Fibroblast of the conjunctiva (primary cell): ENCODE measurements at places on chromosomes 5 and 9.

GRCh38 chr5:473551-474192 is 30.7 kb downstream of the EXOC3 start:
- DNase-seq = no peak

DNA sequence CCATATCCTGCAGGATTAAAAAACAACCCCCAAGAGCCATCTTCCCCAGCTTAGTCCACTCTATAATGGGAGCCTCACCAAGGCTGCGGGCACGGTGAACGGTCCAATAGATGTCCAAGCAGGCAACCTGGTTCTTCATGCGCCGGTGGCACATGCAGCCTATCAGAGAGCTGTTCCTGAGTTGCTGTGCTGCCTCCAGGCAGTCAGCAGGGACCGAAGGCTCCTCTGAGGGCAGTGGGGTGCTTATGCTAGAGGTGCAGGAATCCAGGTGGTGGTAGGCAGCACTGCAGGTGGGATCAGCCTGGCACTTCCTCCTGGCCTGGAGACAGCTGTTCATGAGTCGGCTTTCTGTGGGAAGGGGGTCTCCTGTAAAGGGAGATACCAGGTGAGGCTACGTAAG is 10.2 kb downstream of the GFRA3 start:
- no peak for DNase-seq

- no peak for DNase-seq
These were observed 7.2 kb upstream of the EIF4EBP3 start for GRCh38 chr5:140540227-140540626.

- peak; percentile 10 for DNase-seq
These were observed 762 bp downstream of the SNCAIP start for GRCh38 chr5:122312591-122313406.

GRCh38 chr5:179033004-179033580 is 9.5 kb downstream of the ZNF879 start:
- no peak for DNase-seq

GRCh38 chr9:81685763-81686613 is 3.4 kb downstream of the TLE1 start:
- DNase-seq = no peak

GRCh38 chr5:112475747-112476365 is 56.8 kb upstream of the EPB41L4A start:
- no peak for DNase-seq

DNA sequence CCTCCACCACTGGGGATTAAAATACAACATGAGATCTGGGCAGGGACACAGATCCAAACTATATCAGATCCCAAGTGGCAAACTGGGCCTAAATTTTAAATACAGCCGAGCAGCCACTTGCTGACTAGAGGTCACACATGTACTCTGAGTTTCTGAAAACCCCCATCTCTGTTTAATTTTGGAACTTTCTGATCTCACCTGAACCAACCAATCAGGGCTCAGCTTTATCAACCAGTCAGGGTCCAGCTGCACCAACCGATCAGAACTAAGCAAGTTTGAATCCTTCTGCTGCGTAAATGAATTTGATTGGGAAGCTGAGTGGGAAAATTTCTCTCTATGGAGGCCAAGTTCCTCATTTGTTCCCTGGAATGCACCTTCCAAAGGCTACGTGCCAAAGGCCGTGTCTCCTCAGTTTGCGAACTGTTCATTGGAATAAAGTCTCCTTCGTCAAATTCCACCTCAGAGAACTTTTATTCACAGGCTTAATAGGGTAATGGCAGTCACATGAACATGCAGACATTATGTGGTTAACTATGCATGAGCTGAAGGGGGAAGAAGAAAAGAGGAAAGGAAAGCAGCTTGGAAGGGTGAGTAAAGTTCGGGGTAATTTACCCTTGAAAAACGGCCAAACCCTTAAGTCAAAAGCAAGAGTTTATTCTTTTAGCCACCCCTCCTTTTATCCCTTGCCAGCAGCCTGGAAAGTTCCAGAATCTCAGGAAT is 3.7 kb downstream of the CD180 start:
- DNase-seq = no peak

GRCh38 chr9:14344941-14345353 is 31.0 kb upstream of the NFIB start:
- DNase-seq = no peak

- DNase-seq = no peak
These were observed 92.6 kb downstream of the MARCHF3 start for GRCh38 chr5:126937771-126938170.

- DNase-seq = peak; percentile 8
These were observed 83.6 kb upstream of the PCSK1 start for GRCh38 chr5:96516631-96517071.

DNA sequence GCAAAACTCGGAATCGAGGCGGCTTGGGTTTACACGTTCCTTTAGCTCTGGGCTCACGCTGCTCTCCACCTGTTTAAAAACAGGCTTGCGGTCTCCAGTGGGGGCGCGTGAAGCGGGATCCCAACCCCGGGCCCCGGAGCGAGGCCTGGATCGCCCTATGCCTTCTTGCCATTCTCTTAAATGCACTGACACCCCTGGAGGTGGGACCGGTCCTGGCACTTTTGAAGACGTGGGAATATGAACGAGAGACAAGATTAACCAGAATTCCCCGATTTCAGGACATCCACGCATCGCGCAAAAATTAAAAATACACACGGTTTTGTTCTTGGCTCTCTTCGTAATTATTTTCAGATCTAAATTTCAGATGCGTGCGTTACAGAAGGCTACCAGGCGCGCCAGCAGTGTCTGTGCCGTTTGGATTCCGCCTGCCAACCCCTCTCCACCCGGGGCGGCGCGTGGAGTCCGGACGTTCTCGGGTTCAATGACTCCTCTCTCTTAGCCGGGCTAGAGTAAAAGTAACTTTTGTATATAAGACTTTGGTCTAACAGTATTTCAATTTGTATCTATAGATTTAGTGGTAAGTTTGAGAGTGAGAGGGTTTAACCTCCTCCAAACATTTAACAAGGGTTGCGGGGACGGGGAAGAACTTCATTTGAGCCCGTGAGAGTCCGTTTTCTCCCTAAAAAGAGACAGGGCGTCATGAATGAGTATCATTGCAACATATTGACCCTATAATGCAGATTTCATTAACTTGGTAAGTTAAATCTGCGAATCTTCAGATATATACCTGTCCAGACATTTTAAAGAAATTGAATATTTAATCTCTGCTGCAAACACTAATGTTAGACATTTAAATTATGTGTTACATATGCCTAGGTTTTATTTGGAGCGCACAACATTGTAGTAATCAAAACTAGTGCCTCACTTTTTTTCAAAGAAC is 3.8 kb downstream of the FOXD1 start:
- DNase-seq = no peak
